ENCODE measurements at places on chromosomes 2 and 18.

- no peak for DNase-seq
Observed at GRCh38 chr18:74708169-74708568, 110.5 kb downstream of the ZNF407 start.

- DNase-seq = no peak
Observed at GRCh38 chr18:2971741-2972552, 41.0 kb downstream of the LPIN2 start.

DNA sequence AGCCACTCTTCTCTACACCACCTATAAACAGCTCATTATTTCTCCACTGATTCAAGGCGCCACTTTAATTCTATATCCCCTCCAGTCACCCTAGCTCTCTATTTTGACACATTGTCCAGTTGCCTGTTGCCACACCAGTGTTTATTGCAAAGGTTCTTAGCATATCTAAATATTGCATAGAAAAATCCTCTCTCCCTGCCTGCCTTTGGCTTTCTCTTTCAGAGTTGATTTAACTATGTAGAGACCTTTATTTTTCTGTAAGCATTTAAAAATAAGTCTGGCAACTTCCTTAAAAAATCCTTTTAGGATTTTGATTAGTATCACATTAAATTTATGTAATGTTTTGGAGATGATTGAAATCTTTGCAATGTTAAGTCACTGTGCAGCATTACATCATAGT, 47.9 kb upstream of the B3GNT7 start:
- no peak for DNase-seq

DNA sequence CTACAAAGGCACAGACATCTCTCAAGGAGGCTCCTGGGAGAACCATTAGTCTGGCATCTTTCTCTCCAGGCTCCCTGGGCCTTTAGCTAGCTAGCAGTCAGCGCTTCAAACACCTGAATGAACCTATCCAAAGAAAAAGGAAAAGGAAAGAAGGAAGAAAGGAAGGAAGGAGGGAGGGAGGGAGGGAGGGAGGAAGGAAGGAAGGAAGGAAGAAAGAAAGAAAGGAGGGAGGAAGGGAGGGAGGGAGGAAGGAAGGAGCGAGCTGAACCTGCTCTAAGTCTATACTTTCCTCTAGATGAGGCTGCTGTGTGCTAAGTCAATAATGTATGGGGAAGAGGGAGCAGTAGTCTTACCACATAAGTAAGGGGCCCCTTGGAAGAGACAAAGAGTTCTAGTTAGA, 5.1 kb upstream of the BCL11A start:
- no peak for DNase-seq

- no peak for DNase-seq
Observed at GRCh38 chr2:43070030-43070429, 156.4 kb downstream of the ZFP36L2 start.

DNA sequence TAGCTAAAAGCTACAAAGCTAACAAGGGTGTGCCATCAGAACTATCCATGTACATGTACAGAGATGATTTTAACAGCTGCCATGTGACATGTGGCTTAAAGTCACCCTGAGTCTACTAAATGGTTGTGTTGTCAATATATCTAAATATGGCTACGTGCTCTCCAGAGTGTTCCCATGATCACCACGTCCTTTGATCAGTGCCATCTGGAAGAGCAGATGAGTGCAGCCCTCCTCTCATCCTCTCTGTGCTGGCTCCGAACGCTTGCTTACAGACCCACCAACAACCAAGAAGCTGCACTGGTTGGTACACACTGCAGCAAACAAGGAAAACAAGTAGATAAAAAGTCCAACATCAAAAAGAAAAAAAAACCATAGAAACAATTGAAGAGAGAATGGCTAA, 88.6 kb upstream of the NARS1 start:
- no peak for DNase-seq

DNA sequence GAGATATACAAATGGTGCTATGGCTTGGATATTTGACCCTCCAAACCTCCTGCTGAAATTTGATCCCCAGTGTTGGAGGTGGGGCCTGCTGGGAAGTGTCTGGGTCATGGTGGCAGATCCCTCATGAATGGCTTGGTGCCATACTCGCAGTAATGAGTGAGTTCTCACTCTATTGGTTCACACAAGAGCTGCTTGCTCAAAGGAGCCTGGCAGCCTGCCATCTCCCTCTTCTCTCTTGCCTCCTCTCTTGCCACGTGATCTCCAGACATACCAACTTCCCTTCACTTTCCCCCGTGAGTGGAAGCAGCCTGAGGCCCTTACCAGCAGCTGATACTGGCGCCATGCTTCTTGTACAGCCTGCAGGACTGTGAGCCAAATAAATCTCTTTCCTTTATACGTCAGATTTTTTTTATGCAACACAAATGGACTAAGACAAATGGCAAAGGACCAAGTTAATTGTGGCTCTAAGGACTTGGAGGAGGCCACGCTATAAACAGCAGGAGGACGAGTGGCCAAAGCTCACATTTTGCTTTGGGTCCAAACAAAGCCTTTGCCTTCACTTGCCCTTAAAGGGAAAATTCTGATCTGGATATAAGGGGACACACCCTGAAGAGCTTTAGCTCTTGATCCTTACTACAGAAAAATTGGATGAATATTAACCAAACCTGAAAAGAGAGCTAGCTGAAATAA, 214.7 kb downstream of the SS18 start:
- DNase-seq = no peak

DNA sequence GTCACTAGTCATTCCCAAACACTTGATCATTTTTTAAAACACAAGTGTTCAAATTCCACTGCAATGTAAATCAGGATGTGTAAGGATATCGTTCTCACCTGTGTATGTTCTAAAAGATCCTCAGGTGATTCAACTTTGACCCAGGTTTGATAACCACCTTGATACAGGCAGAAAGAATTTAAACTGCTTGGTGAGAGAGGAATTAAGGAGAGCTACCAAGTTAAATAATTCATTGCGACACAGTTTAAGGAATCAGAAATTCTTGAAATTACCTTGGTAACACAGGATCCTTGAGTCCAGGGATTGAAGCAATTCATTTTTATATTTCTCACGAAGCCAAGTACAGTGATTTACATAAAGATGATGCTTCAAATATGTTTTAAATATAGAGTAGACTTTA, 80.7 kb upstream of the EHBP1 start:
- DNase-seq = no peak

GRCh38 chr2:65355186-65355831, 77.1 kb downstream of the SPRED2 start:
- no peak for DNase-seq

- no peak for DNase-seq
Observed at GRCh38 chr2:159129269-159129668, 157.2 kb downstream of the WDSUB1 start.
